ENCODE measurements at places on chromosomes 1 and 21. TPM values are rescaled to one million over a fixed set of nuclear protein-coding genes. Genes with fewer than 3 reads are reported as not detected.

GRCh38 chr1:170967042-170967910 is 31.9 kb downstream of the MROH9 start:
- no peak overlapping the region for H3K4me3 ChIP-seq
- H3K27ac ChIP-seq = no peak overlapping the region
- no peaks in the 10 kb centered on the region for H3K4me1 ChIP-seq
- no peaks in the 10 kb centered on the region for H3K36me3 ChIP-seq
- no peaks in the 10 kb centered on the region for H3K27me3 ChIP-seq

GRCh38 chr1:102015728-102016127 is 19.0 kb upstream of the OLFM3 start:
- no peak overlapping the region for H3K4me3 ChIP-seq
- no peaks in the 10 kb centered on the region for H3K4me1 ChIP-seq
- H3K27ac ChIP-seq = no peak overlapping the region

PDIK1L gene
- total RNA-seq = 11.9 TPM

DNA sequence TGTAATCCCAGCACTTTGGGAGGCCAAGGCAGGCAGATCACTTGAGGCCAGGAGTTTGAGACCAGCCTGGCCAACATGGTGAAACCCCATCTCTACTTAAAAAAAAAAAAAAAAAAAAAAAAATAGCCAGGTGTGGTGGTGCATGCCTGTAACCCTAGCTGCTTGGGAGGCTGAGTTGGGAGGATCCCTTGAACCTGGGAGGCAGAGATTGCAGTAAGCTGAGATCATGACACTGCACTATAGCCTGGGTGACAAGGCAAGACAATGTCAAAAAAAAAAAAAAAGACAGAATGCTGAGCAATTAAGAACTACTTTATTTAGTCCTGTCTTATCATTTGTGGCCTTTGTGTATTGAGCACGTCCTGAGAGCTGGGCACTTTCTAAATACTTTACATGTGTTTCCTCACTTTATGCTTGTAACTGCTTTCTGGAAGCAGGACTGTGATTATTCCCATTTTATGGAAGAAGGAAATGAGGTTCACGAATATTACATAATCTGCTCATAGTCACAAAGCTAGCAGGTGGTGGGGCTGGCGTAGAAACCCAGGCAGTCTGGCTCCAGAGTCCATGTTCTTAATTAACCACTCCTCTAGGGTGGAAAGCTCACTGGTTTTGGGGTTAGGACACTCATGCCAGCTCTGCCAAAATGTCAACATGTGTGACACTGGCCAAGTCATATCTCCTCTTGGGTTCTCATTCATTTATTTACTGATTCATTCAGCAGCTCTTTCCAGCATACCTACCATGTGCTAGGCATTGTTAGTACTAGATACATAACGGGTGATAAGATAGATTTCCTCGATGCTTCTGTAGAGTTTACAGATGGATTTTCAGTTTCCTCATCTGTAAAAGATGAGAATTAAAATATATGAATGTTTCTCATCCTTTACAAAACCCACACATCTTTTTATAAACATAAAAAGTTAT is 57.7 kb downstream of the DDR2 start:
- no peaks in the 10 kb centered on the region for H3K36me3 ChIP-seq
- no peaks in the 10 kb centered on the region for H3K4me1 ChIP-seq
- no peaks in the 10 kb centered on the region for H3K27me3 ChIP-seq
- H3K27ac ChIP-seq = no peak overlapping the region

SPRR1A gene
- not detected for total RNA-seq

- no peaks in the 10 kb centered on the region for H3K27me3 ChIP-seq
- no peak overlapping the region for H3K27ac ChIP-seq
- DNase-seq = no peak
Measured at GRCh38 chr21:39114871-39115575, 68.2 kb downstream of the PSMG1 start.

- no peak overlapping the region for H3K4me3 ChIP-seq
- DNase-seq = no peak
- no peaks in the 10 kb centered on the region for H3K36me3 ChIP-seq
- H3K27ac ChIP-seq = no peak overlapping the region
- no peaks in the 10 kb centered on the region for H3K27me3 ChIP-seq
Measured at GRCh38 chr1:16082283-16083038, 9.0 kb upstream of the FAM131C start.

DNA sequence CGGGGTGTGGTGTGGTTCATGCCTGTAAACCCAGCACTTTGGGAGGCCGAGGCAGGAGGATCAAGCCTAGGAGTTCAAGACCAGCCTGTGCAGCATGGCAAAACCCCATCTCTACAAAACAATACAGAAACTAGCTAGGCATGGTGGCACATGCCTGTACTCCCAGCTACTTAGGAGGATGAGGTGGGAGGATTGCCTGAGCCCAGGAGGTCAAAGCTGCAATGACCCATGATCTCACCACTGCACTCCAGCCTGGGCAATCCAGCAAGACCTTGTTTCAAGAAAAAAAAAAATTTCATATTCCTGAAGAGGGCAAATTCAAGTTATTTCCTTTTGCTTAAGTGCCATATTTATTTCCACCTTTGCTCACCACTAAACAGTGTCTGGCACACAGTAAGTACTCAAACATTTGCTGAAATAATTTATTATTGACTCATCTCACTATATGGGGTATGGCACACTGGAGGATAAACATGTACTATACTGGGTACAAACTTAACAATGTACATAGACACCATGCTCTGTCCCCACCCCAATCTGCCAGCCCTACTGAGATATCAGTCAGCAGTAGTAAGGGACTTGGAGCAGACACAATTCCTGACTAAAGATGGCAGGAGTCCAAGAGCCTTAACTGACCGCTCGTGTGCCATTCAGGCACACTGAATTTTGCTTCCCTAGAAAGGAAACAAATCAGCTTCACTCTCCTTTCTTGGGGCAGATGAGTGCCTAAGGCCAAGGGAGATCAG is 15.5 kb downstream of the MEAF6 start:
- H3K36me3 ChIP-seq = peaks cover 8% of the 10 kb centered on the region
- H3K27me3 ChIP-seq = no peaks in the 10 kb centered on the region
- DNase-seq = no peak
- no peak overlapping the region for H3K27ac ChIP-seq

TRIM46 gene
- 2.0 TPM for total RNA-seq

- H3K27ac ChIP-seq = no peak overlapping the region
- no peak overlapping the region for H3K4me3 ChIP-seq
Measured at GRCh38 chr1:40658751-40659648, 6.5 kb downstream of the RIMS3 start.

KCNE2 gene
- total RNA-seq = not detected

DNA sequence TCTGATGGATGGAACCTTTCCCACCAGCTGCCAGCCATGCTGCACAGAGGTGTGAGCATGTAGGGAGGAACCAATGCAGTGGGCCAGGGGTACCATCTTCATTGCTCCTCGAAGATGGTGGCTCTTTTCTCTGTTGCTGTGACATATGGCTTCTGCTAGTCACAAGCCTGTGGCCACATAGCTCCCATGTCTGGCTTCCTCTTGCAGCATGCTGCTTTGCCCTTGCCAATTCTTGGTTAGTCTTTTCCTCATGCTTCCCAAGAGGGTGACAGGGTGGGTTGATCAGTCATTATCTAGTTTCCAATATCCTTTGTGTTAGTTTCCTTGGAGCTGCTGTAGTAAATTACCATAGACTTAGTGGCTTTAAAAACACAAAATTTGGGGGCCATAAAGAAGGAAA is 123.4 kb downstream of the ETS2 start:
- no peaks in the 10 kb centered on the region for H3K27me3 ChIP-seq
- DNase-seq = no peak
- H3K27ac ChIP-seq = no peak overlapping the region
- no peaks in the 10 kb centered on the region for H3K36me3 ChIP-seq

DNA sequence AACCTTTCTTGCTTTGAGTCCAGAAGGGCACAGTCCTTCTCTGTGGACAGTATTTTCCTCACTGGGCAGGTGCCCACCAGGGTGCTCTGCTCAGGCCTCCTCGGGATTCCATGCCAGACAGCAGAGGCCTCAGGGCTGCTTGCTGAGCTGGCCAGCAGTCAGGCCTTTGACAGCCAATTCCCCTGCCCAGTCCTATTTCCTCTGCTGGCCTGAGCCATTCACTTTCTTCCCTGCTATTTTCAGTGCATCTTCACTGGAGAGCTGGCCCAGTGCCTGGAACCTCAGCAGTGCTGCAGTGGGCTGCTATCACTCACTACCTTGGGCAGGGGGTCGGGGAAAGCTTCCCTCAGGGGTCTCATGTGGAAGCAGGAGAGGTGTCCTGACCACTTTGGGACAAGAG is 33.2 kb downstream of the KCNA10 start:
- peaks cover 6% of the 10 kb centered on the region for H3K27me3 ChIP-seq
- H3K36me3 ChIP-seq = no peaks in the 10 kb centered on the region
- no peak for DNase-seq
- no peaks in the 10 kb centered on the region for H3K4me1 ChIP-seq
- no peak overlapping the region for H3K4me3 ChIP-seq

FMN2 gene
- not detected for total RNA-seq

TMEM54 gene
- 1.1 TPM for total RNA-seq

GRCh38 chr1:6239213-6239752 is 3.5 kb upstream of the ICMT start:
- DNase-seq = no peak
- peaks cover 4% of the 10 kb centered on the region for H3K4me1 ChIP-seq
- no peak overlapping the region for H3K4me3 ChIP-seq
- H3K27me3 ChIP-seq = peaks cover 19% of the 10 kb centered on the region
- H3K27ac ChIP-seq = no peak overlapping the region

USH2A gene
- total RNA-seq = not detected

- H3K27ac ChIP-seq = no peak overlapping the region
- peaks cover 21% of the 10 kb centered on the region for H3K36me3 ChIP-seq
- no peak overlapping the region for H3K4me3 ChIP-seq
- no peaks in the 10 kb centered on the region for H3K27me3 ChIP-seq
- H3K4me1 ChIP-seq = no peaks in the 10 kb centered on the region
Measured at GRCh38 chr1:200980873-200981272, 42.6 kb downstream of the KIF21B start.

PAQR6 gene
- 2.6 TPM for total RNA-seq

DNA sequence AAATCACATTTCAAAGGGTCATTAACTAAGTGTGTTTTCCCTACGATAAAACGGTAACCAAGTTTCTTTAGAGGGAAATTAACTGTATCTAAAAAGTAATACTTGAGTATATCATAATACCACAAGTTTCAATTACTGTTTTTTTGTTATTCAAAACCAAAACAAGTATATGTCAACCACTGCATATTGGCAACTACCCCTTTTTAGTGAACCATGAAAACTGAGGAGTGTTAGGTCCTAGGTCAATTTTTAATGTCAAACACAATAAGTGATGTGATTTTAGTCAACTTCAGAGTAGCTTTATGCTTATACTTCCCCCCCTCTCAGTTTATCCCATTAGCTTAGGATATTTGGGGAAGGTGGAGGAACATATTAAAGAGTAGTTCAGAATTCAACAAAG is 10.4 kb downstream of the NSL1 start:
- peaks cover 10% of the 10 kb centered on the region for H3K4me1 ChIP-seq
- no peak for DNase-seq
- H3K4me3 ChIP-seq = no peak overlapping the region
- no peak overlapping the region for H3K27ac ChIP-seq
- no peaks in the 10 kb centered on the region for H3K36me3 ChIP-seq

DNA sequence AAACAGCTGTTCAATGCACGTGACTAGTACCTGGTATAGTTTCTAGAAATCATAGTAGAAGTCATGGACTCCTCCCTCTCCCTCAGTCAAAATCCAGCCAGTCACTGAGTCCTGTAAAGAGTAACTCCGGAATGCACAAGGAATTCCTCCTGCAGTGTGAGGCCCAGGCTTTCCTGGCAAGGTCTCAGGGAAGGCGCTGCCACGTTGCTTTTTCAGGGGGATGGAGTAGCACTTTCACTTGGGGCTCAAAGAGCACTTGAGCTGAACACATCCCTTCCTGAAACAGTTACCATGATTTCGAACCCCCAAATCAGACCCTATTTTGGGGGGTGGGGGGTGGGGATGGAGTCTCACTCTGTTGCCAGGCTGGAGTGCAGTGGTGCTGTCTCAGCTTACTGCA is 26.4 kb upstream of the LRRC8D start:
- no peaks in the 10 kb centered on the region for H3K36me3 ChIP-seq
- no peak overlapping the region for H3K27ac ChIP-seq
- no peak for DNase-seq
- H3K4me3 ChIP-seq = no peak overlapping the region

- DNase-seq = no peak
- 0 out of 2 replicates have a peak, but pooled peaks cover 1% of the 10 kb centered on the region for H3K27me3 ChIP-seq
- no peaks in the 10 kb centered on the region for H3K4me1 ChIP-seq
- no peak overlapping the region for H3K4me3 ChIP-seq
Measured at GRCh38 chr1:36656271-36656670, 173.6 kb upstream of the CSF3R start.

GRCh38 chr1:116534014-116534739 is 36.6 kb downstream of the CD58 start:
- peaks cover 11% of the 10 kb centered on the region for H3K4me1 ChIP-seq
- peaks cover 67% of the 10 kb centered on the region for H3K36me3 ChIP-seq
- H3K27ac ChIP-seq = no peak overlapping the region
- H3K27me3 ChIP-seq = no peaks in the 10 kb centered on the region
- no peak overlapping the region for H3K4me3 ChIP-seq

KCNC4 gene
- 1.8 TPM for total RNA-seq

GRCh38 chr1:8586438-8586837 is 231.0 kb downstream of the RERE start:
- H3K27ac ChIP-seq = no peak overlapping the region
- H3K27me3 ChIP-seq = no peaks in the 10 kb centered on the region
- no peak for DNase-seq
- H3K36me3 ChIP-seq = no peaks in the 10 kb centered on the region
- H3K4me3 ChIP-seq = no peak overlapping the region

GLIS1 gene
- total RNA-seq = not detected

DNA sequence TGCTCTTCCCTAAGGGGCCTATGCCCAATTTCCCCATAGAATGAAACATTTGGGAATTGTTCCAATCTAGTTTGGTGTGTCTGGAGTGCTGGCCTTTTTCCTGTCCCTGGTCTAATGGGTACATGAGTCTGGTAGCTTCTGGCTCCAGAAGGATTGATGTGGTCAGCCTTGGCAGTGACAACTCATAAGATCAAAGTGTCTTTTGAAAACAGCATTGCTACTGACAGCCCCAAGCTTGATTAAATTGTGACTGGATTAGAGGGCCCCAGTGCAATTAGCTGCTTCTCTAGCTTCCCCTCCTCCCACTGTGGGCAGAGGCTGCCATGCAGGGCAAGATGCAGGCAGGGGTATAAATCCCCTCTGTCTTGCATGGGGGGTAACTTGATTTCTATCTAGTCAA is 130.9 kb downstream of the UCK2 start:
- H3K27ac ChIP-seq = no peak overlapping the region
- DNase-seq = no peak
- no peaks in the 10 kb centered on the region for H3K27me3 ChIP-seq
- H3K4me1 ChIP-seq = no peaks in the 10 kb centered on the region

VAMP4 gene
- total RNA-seq = 3.4 TPM

All from GM12878 (cell line).